Natural killer cell (primary cell): ENCODE measurements at places on chromosomes 5 and 9. TPM values are rescaled to one million over a fixed set of nuclear protein-coding genes. Genes with fewer than 3 reads are reported as not detected.

- no peak overlapping the region for H3K27ac ChIP-seq
- no peaks in the 10 kb centered on the region for H3K36me3 ChIP-seq
- DNase-seq, result no peak
- no peaks in the 10 kb centered on the region for H3K27me3 ChIP-seq
Measured at GRCh38 chr9:18143073-18143745, 330.7 kb upstream of the ADAMTSL1 start.

DNA sequence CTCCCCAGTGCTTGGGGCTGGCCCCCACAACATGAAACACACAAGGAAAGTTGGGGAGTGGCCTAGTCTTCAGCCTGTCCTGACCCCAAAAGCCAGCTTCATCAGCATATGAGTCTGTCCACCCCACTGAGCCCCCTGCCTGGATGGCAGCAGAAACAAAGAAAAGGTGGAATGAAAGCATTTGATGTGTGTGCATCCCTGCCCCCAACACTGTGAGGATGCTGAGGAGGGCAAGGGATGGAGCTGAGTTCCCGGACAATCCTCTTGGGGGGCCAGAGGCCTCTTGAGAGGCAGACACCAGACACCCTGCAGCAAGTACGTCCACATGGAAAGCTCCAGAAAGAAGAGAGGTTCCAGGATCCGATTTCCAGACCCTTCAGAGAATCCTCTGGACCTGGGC lies 113.5 kb upstream of the PPP1R26 start:
- no peak overlapping the region for H3K4me3 ChIP-seq
- H3K36me3 ChIP-seq, result no peaks in the 10 kb centered on the region
- H3K27ac ChIP-seq, result no peak overlapping the region

- no peak overlapping the region for H3K4me3 ChIP-seq
- no peaks in the 10 kb centered on the region for H3K4me1 ChIP-seq
- no peak for DNase-seq
- no peaks in the 10 kb centered on the region for H3K27me3 ChIP-seq
- H3K36me3 ChIP-seq, result no peaks in the 10 kb centered on the region
Measured at GRCh38 chr5:116613445-116613844, 38.8 kb upstream of the SEMA6A start.

DNA sequence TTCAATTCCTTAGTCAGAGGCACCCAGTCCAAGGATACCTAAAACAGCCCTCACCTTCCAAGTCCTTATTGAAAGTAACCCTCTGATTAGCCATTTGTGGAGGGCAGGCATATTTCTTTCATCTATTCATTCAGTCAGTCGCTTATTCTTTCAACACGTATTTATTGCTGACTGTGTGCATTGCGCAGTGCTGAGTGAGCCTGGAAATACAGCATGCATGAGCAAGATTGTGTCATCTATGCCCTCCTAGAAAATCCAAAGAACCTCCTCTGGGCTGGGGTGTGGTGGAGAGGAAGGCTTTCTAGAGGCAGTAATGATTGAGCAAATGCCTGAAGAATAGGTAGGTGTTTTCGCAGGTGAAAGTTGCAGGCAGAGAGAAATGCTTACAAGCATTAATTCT lies 8.5 kb upstream of the FEM1C start:
- no peak for DNase-seq
- no peak overlapping the region for H3K4me3 ChIP-seq
- H3K27me3 ChIP-seq, result no peaks in the 10 kb centered on the region

GRCh38 chr5:132905938-132906337 lies 32.5 kb downstream of the LEAP2 start:
- no peaks in the 10 kb centered on the region for H3K27me3 ChIP-seq
- no peak overlapping the region for H3K4me3 ChIP-seq
- peaks cover 18% of the 10 kb centered on the region for H3K36me3 ChIP-seq
- no peak overlapping the region for H3K27ac ChIP-seq
- no peak for DNase-seq

TMEM171 gene
- total RNA-seq, result 0.88 TPM

DNA sequence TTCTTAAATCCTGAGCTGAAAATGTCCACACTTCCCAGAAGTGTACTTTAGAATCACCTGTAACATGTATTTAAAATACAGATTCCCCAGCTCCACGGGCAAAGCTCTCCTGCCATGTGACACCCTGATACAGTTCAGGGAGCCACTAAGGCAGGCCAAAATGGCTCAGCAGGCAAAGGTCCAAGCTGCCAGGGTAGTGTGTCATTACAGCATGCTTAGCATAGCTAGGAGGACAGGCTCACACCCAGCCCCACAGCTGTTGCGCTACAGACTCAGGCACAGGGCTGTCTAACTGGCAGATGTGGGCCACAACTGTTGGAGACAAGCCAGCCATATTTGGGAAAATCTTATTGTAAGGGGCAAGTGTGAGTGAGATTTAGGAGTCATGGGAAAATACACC lies 73.0 kb downstream of the C9orf85 start:
- no peak overlapping the region for H3K4me3 ChIP-seq
- H3K27me3 ChIP-seq, result no peaks in the 10 kb centered on the region
- no peak for DNase-seq
- H3K4me1 ChIP-seq, result no peaks in the 10 kb centered on the region
- H3K36me3 ChIP-seq, result no peaks in the 10 kb centered on the region

- DNase-seq, result no peak
- H3K4me1 ChIP-seq, result no peaks in the 10 kb centered on the region
- H3K27me3 ChIP-seq, result no peaks in the 10 kb centered on the region
- no peak overlapping the region for H3K4me3 ChIP-seq
Measured at GRCh38 chr9:79757074-79757473, 185.3 kb downstream of the TLE4 start.

OSMR gene
- total RNA-seq, result not detected

DNA sequence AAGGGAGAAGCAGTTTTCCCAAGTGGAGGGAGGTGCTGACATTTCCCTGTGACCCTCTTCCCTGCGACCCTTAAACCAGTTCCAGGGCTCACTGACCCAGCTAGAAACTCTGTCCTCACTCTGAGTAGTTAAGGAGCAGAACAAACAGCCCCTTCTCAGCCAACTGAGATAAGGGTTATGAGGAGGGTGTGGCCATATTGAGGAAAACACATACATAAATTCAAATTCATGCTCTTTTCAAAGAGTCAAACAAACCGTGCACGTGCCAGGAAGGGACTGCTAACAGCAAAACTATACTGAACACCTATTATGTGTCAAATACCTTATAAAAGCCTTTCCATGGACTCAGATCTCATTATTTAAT lies 4.9 kb upstream of the AKNA start:
- no peak for DNase-seq
- H3K27me3 ChIP-seq, result no peaks in the 10 kb centered on the region
- peaks cover 71% of the 10 kb centered on the region for H3K4me1 ChIP-seq
- H3K4me3 ChIP-seq, result no peak overlapping the region
- no peak overlapping the region for H3K27ac ChIP-seq

DNA sequence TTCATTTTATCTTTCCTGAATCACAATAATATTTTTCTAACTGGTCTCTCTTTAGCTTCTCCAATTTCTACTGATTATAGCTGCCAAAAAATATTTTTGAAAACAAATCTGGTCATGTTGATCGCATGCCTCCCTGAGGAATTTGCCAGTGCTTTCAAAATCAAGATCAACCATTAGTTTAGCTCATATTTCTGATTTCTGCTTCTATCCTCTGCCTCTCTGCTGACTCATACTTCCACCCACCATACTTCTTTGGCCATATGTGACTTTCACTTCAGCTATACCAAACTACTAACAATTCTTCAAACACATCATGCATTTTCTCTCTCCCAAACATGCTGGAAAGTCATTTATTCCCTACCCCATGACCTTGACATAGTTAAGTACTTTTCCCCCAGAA lies 636.5 kb downstream of the TLE1 start:
- no peaks in the 10 kb centered on the region for H3K4me1 ChIP-seq
- H3K4me3 ChIP-seq, result no peak overlapping the region
- H3K27ac ChIP-seq, result no peak overlapping the region
- H3K36me3 ChIP-seq, result no peaks in the 10 kb centered on the region
- no peak for DNase-seq
- no peaks in the 10 kb centered on the region for H3K27me3 ChIP-seq

CAPSL gene
- total RNA-seq, result not detected

FOXD4L5 gene
- not detected for total RNA-seq

GRCh38 chr5:155434681-155435080 lies 421.1 kb downstream of the KIF4B start:
- no peaks in the 10 kb centered on the region for H3K27me3 ChIP-seq
- no peak overlapping the region for H3K27ac ChIP-seq

GRCh38 chr9:130626249-130626996 lies 38.0 kb upstream of the PRDM12 start:
- H3K36me3 ChIP-seq, result peaks cover 69% of the 10 kb centered on the region
- H3K4me3 ChIP-seq, result no peak overlapping the region
- no peaks in the 10 kb centered on the region for H3K27me3 ChIP-seq
- no peaks in the 10 kb centered on the region for H3K4me1 ChIP-seq
- no peak for DNase-seq
- no peak overlapping the region for H3K27ac ChIP-seq

GRCh38 chr5:120017513-120017912 lies 388.2 kb downstream of the FAM170A start:
- H3K27ac ChIP-seq, result no peak overlapping the region
- DNase-seq, result no peak
- H3K4me3 ChIP-seq, result no peak overlapping the region
- no peaks in the 10 kb centered on the region for H3K4me1 ChIP-seq
- H3K36me3 ChIP-seq, result no peaks in the 10 kb centered on the region

GRCh38 chr5:153659039-153659736 lies 168.7 kb downstream of the GRIA1 start:
- H3K27ac ChIP-seq, result no peak overlapping the region
- no peak overlapping the region for H3K4me3 ChIP-seq
- H3K4me1 ChIP-seq, result no peaks in the 10 kb centered on the region
- no peaks in the 10 kb centered on the region for H3K36me3 ChIP-seq

GRCh38 chr5:78781611-78782286 lies 133.2 kb upstream of the LHFPL2 start:
- no peak overlapping the region for H3K4me3 ChIP-seq
- peaks cover 3% of the 10 kb centered on the region for H3K4me1 ChIP-seq
- DNase-seq, result no peak
- no peaks in the 10 kb centered on the region for H3K36me3 ChIP-seq
- H3K27ac ChIP-seq, result no peak overlapping the region

DNA sequence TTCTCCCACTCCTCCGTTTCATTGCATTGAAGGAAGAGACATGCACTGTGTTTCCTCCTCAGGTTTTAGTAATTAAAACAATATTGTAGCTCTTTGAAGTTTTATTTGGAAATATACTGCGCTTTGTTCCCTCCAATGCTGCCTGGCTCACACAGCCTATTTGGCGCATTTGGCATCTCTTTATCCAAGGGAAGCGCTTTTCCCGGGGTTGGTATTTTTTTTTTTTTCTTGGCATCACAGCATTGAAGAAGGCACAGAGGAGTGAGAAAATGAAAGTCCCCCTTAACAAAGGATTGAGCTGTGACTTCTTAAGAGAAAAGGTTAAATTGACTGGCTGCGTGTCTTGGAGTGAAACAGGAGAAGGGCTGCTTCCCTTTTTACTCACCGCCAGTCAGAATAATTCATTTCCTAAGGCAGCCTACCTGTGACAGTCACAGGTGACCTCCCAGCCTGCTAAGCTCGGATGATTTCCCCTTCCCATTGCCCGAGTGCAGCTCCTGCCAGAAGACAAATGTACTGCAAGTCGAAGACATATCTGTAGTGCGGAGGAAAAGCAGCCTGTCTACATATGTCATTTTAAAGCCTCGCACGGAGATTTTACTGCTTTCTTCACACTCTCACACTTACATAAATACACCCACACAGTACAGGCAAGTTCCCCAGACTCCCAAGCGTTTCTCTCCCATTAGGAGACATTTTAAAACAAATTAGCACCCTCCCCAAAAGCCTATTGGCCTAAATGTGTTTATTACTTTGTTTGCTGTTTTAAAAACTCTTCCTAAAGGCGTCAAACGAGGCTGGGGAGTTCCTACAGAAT lies 665.5 kb upstream of the ZNF608 start:
- H3K27me3 ChIP-seq, result no peaks in the 10 kb centered on the region
- no peaks in the 10 kb centered on the region for H3K36me3 ChIP-seq
- H3K4me3 ChIP-seq, result no peak overlapping the region
- H3K27ac ChIP-seq, result no peak overlapping the region

- peak overlapping the region; percentile 93 for H3K27ac ChIP-seq
- H3K4me1 ChIP-seq, result peaks cover 76% of the 10 kb centered on the region
- peak; percentile 54 for DNase-seq
- no peaks in the 10 kb centered on the region for H3K27me3 ChIP-seq
Measured at GRCh38 chr5:148849461-148849860, 23.1 kb downstream of the ADRB2 start.

PCDHGA12 gene
- 1.1 TPM for total RNA-seq

PLEKHG4B gene
- 0.07 TPM for total RNA-seq

ACTL7B gene
- total RNA-seq, result 0.20 TPM

GRCh38 chr9:121261107-121261460 lies 6.9 kb upstream of the GSN start:
- H3K4me1 ChIP-seq, result no peaks in the 10 kb centered on the region
- no peak overlapping the region for H3K4me3 ChIP-seq
- H3K27me3 ChIP-seq, result no peaks in the 10 kb centered on the region
- no peaks in the 10 kb centered on the region for H3K36me3 ChIP-seq
- DNase-seq, result no peak
